ENCODE measurements at places on chromosomes 4 and X.

DNA sequence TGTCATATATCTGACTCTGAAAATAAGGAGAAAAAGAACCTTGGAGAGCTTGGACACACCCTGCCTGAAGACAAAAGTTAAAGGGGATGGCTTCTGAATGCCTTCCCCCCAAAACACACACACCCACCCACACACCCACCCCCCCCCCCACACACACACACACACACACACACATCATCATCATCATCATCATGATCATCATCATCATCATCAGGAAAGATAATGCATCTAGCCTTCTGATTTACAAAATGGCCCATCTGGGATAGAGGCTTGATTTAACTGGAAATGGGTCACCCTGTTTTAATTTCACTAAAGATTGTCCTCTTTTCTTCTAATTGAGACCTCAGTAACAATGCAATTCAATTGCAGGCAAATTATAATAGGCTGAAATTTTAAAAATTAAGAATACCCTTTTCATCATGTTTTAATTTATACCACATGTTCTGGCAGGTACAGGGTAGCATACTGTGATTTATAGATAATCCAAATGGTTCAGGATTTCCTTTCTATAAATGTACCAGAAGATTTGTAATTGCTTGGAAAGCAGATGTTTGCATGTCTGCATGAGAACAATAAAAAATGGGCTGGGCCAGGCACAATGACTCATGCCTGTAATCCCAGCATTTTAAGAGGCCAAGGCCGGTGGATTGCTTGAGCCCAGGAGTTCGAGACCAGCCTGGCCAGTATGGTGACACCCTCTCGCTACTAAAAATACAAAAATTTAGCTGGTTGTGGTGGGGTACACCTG is 56.5 kb downstream of the TRIM2 start:
- DNase-seq, result no peak

DNA sequence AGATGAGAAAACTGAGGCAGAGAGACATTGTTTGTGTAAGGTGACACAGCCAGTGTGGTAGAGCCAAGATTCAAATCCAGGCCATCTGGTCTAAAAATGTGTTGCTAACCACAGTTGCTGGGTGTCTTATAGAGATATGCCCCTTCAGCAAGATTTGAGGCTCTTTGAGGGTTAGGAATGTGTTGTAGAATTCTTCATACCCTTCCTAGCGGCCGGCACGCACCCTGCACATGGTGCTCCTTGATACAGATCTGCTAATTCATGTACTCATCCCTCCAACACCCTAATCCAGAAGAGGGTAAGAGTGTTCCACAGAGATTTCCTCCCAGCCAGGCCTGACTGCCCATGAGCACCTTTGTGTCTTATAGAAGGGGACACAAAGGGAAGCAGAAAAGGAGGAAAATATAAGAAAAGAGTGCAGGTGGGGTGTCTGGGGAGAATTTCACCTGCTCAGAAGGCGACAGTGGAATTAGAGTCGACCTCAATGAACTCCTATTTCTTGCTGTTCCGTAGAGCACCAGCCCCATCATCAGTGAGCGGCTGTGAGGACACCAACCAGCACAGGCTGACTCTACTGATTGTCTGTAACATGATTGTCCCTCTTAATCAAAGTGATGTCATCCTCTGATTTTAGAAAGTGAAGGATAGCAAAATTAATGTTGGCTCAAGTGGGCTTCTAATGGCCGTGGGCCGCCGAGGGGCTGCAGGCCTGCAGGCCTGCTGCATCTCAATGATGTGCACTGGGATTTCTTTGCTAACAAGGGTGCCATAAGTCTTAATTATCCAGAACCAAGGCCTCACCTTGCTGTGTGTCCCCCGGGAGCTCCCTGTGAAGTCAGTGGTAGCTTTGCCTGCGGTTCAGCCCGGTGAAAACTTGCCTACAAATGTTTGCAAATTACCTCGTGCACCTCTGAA is 24.2 kb upstream of the SMIM20 start:
- no peak for DNase-seq

GRCh38 chrX:40996886-40997530 is 88.2 kb upstream of the USP9X start:
- no peak for DNase-seq

DNA sequence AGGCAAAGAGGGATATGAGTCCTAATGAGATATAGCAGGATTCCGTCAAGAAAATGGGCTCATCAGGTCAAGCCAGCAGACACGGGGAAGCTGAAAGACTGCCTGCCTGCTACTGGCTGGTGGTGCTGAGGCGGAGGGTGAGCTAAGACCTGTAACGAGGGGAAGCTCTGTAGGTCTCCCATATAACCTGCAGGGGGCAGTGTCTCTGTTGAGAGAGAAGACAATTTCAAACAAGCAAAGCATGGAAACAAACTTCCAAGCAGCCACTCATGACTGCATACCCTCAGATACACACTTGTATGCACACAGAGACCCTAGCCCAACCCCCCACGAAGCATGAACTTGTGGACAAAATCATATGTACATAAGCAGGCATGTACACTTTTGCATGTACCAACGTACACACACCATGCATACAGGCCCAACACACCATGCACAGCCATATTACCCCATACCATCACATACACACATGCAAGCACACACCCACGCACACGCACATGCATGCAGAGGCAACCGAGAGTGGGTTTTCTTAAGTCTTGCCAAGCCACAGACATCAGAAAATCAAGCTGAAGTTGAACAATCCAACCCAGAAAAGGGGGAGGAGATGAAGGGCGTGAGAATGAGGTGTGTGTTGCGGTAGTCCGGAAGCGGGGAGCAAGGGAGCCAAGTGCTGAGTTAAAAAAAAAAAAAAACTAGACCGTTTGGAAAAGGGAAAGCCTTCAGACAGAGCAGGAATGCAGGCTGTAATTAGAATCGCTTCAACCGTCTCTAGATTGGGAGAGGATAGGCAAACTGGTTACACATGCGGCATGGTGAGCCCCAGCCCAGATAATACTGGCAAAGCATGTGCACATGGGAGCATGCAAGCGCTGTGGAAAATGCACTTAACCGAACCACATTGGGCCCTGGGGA is 71.0 kb downstream of the PJA1 start:
- DNase-seq, result no peak

GRCh38 chr4:173517781-173518424 is 12.1 kb downstream of the HAND2 start:
- no peak for DNase-seq

- DNase-seq, result no peak
These were observed 100.0 kb downstream of the TEX13A start for GRCh38 chrX:105120463-105120862.

GRCh38 chr4:11281720-11282119 is 147.0 kb downstream of the HS3ST1 start:
- no peak for DNase-seq

DNA sequence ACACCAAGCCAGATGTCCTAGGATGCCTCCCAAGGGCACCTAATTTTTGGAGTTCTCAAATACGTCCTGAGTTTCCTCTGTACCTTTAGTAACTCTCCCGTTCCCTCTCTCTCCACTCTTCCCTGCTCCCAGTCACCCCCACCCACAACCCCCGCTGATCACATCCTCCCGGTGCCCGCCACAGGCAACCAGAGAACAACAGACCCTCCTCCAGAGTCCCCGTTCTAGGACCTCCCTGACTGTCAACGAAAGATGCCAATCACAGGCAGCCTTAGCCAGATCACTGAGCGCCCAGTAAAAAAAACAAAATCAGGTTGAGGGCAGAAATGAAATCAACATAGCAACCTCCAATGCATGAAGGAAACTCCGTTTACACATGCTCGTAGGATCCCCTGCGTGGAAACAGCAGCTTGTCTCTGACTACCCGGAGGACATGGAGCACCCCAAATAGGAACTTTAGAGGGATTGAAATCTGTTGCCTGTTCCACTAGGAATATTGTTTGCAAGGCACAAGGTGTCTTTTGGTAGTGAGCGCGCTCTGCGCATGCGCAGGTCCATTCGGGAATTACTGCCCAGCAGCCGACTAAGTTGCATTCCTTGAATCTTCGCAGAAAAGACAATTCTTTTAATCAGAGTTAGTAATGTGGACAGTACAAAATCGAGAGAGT is at the start of gene GABRB1:
Gene GABRB1 (plus strand): TSS at position 557 of the 668 bp plus-strand sequence.
- peak; percentile 51 for DNase-seq

GRCh38 chr4:105474099-105474518 is 247 bp upstream of the PPA2 start:
- DNase-seq, result no peak

- DNase-seq, result no peak
These were observed 362.2 kb upstream of the SPANXN4 start for GRCh38 chrX:142663330-142664095.

DNA sequence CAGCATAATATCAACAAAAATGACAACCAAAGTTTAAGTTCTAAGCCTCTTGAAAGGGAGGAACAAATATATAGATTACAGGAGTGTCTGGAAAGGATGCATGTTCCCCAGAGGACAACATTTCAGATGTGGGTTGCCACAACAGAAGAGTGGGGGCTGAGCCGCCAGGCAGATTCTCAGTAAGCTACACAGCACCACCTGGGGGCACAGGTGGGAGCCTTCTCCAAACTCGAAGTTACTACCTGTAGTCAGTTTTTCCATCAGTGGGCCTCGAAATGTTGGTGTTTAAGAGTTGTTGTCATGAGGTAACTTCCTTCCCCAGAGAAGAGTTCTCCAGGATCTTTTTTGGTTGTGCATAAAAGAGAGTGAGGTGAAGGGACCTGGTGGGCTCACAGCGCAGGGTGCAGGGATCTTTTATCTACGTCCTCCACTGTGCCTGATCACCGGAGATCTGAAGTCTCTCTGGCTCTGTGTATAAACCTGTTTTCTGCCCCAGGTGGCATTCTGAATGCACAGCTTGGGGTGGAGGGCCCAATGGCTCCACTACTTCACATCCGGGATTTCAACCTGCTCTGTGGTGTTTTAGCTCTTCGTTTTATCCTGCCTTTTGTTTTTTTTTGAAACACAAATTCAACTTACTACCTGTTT is 58.4 kb upstream of the STS start:
- no peak for DNase-seq

DNA sequence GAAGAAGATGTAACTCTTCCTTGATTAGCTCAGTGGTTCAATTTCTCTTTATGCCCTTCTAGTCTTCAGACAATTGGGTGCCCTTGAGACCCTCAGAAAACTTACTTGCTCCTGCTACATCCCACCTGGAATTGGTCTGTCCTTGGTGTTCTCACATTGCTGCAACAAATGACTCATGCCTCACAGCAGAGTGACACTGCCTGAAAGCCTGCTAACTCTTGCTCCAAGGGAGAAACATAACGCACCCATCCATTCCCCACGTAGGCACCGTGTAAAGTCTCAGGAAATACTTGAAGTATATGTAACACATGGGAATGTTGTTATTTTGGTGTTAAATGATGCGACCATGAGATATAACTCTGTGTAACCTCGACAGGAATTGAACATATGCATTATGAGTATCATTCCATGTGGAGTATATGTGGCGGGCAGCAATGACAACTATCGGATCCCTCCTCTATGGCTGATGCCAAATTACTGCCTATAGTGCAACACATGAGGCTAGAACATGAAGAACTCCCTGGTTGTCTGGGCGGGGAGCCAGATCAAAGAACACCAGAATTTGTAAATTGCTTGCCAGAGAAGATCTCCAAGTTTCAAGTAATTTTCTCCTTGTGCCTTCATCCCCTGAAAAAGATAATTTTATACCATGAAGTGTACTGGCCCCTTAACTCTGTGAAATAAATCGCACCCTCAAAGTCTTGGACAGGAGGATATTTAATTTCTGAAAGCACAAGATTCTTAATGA is 231.3 kb upstream of the STK26 start:
- DNase-seq, result no peak

DNA sequence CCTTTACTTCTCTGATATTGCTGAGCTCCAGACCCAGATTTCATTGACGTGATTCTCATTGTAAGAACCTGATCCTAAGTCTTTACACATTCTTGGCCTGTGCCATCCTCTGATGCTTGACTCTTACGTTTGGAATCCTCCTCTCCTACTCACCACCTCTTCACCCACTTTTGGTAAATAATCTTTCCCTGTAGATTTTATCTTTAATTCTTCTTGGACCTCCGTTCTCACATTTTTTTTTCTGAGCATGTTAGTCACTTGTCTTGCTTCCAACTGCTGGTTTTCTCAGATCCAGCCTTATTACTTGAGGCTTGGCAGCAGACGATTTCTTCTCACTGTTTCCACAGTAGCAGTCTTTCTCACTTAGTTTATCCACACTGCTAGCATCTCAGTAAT is 12.4 kb upstream of the SH3RF1 start:
- no peak for DNase-seq

- DNase-seq, result no peak
These were observed 12.1 kb upstream of the TLR8 start for GRCh38 chrX:12894074-12895030.

DNA sequence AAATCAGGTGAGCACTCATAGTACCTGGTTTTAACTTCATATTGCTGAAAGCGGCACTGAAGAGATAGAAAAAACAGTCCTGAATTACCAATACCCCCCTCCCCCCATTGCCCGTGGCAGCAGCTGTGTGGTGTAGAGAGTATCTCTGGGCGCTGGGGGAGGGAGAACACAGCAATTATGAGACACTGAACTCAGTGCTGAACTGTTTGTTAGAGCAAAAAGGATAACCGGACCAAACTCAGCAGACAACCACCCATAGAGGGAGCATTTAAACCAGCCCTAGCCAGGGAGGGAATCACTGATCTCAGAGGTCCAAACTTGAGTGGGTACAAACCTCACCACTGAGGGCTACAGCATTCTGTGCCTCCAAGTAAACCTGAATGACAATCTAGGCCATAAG is 457.4 kb upstream of the TEX13C start:
- DNase-seq, result no peak

DNA sequence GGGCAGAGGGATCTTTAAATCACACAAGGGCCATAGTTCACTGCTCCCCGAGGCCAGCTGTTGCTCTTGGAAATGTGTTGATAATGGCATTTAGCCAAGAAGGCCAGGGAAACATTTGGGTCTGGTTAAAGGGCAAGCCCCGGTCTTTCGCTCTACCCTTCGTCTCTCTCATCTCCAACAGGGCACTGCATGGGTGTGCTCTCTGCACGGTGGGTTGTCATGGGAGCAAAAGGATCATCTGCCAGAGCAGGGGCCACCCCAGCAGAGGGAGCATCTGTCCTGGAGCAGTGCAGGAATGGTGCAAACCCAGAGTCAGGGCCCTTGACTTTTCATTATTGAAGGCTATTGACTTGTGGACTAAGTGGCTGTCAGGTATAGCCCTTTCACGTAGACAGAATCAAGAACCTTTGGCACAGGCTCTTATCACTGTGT is 22.7 kb upstream of the PGRMC2 start:
- no peak for DNase-seq

GRCh38 chr4:4396628-4397440 is 9.9 kb downstream of the NSG1 start:
- DNase-seq, result no peak

- DNase-seq, result no peak
These were observed 22.3 kb downstream of the MORF4L2 start for GRCh38 chrX:103663981-103664762.

- DNase-seq, result no peak
These were observed 362.5 kb upstream of the TRAM1L1 start for GRCh38 chr4:117447925-117448324.

GRCh38 chr4:7444731-7445130 is 10.0 kb upstream of the PSAPL1 start:
- DNase-seq, result no peak

DNA sequence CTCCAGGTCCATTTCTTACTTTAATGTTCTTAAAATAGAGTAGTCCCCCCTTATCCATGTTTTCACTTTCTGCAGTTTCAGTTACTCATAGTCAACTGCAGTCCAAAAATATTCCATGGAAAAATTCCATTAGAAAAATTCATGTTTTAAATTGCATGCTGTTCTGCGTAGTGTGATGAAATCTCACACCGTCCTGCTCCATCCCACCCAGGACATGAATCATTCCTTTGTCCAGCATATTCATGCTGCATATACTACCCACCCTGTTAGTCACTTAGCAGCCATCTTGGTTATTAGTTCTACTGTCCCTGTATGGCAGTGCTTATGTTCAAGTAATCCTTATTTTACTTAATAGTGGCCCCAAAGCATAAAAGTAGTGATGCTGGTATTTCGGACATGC is 5.4 kb upstream of the PDLIM5 start:
- no peak for DNase-seq

All from cerebellar nuclear complex (tissue), 1 donor.